Stimulated activated CD4-positive, alpha-beta T cell treated with anti-CD3 and anti-CD28 coated beads, Interleukin-2, amount 100 ng/mL, for 48 hours (primary cell): ENCODE measurements at places on chromosomes 4 and X.

DNA sequence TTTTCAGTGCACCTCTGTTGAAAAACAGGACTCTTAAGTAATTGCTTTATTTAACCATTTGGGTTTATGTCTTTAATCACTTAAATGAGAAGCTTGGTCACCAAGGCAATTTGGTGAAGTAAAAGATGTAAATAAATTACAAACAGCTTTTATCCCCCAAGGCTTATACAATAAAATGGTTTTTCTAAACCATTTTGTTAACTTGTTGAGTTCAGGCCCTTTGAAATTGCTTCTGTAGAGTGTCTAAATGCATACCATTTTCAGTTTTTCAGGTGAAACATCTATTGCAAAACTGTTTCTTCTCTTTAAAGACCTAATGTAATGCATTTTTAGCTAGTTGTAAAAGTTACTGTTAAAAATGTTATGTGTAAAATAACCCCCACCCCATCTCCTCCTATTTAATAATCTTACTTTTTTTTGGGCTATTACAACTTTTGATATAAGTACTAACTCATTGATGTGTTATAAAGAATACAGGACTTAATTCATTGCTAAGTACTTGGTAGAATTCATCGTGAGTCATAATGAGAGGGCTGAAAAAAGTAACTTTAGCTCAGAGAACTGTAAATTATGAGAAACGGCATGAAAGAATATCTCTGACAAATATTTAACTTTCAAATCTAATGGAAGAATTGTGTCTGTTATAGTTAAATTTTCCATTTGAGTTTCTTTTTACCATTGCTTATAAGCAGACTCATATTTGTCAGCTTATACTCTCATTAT is 4.5 kb downstream of the RAPGEF2 start:
- DNase-seq: no peak

GRCh38 chrX:151912780-151913179 is at the start of gene MAGEA4:
MAGEA4 (plus strand) TSS chrX:151912889; CDS start chrX:151923665, 10,776 bp downstream.
- no peak for DNase-seq

- DNase-seq: no peak
These were observed 29.8 kb upstream of the ESX1 start for GRCh38 chrX:104284507-104284906.

GRCh38 chr4:111018216-111018615 is 395.3 kb upstream of the PITX2 start:
- no peak for DNase-seq

DNA sequence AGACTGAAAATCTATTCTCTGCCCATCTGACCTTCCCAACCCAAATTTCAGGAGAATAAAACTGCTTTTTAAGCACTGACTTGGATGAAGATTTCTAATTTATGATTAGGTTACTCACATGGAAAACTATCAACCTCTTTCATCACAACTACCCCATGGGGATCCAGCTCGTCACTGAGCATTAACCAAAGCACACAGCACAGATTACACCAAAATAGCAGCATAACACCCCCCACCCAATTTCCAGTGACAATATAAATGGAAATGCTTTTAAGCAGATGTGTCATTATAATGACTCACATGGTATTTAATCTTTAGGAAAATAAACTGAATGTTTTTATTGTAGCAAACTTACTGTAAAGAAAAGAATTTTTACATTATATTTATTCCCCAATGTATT is 9.7 kb downstream of the SERTM2 start:
- no peak for DNase-seq

DNA sequence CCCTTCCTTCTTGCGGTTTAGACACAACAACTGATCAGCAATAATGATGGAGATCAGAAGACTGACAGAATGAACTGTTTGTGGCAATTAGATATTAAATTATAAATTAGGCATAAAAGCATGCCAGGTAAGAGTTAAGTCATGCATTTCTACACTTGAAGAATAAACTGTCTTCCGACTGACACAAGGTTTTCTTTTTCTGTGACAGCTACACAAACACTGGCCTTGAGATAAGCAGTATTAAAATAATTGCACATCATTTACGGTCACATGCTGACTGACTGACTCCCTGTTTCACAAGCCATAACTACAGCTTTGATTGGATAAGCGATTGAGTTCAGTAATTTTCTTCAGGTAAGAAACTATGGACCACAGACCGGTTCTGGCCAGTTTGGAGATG is 56.2 kb downstream of the UBE2NL start:
- no peak for DNase-seq

- DNase-seq: no peak
These were observed 108.2 kb upstream of the ACSL4 start for GRCh38 chrX:109841257-109841656.

- no peak for DNase-seq
These were observed 103.6 kb downstream of the PHOX2B start for GRCh38 chr4:41644915-41645295.

GRCh38 chrX:47098338-47099094 is 20.3 kb downstream of the RGN start:
- no peak for DNase-seq

DNA sequence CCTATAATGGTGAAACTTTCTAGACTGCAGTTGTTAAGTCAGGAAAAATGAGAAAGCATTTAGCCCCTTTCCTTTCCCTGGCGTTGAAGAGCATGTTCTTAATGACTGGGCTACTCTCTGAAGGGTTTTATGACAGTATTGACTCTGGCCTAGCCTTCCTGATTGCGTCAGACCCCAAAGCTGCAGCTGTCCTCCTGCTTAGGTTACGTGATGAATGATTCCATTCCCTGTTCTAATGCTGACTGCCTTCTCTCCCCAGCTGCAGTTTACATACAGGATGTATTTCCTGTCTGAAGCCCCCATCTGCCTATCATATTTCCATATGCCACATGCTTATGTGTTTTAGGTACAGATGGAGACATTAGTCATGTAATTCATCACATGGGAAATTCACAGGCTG is 105.8 kb upstream of the EGFL6 start:
- DNase-seq: no peak

DNA sequence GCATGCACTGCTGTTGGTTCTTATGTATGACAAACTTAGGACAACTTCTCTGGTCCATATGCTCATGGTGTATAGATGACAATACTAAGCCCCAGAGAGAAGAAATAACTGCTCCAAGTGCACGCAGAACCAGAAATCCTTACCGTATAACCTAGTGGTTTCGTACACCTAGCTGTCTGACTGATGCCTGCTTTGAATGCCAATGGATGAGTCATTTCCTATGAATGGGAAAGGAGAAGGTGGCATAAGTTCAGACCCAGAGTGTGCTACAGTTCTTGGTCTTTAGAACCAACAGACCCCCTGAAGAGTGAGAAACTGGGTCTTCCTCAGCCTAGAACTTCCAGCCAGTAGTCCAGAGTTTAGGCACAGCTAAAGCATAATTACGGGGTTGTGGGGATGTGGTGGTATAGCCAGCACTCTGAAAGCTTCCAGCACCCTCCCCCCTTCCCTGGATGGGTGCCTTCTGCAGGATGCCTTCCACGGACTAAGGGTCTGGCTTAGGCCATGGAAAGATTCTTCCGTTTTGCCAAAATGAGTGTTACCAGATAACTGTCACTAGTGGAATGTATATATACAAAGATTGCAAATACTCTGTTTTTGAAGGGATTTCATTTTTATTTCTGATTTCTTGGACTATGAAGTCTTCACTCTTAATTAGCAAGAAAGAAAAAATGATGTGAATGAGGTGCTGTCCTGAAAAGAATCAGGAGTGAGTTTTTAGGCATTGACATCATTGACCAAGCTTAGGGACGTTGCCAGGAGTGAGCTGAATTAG is 84.6 kb upstream of the PACRGL start:
- DNase-seq: no peak

DNA sequence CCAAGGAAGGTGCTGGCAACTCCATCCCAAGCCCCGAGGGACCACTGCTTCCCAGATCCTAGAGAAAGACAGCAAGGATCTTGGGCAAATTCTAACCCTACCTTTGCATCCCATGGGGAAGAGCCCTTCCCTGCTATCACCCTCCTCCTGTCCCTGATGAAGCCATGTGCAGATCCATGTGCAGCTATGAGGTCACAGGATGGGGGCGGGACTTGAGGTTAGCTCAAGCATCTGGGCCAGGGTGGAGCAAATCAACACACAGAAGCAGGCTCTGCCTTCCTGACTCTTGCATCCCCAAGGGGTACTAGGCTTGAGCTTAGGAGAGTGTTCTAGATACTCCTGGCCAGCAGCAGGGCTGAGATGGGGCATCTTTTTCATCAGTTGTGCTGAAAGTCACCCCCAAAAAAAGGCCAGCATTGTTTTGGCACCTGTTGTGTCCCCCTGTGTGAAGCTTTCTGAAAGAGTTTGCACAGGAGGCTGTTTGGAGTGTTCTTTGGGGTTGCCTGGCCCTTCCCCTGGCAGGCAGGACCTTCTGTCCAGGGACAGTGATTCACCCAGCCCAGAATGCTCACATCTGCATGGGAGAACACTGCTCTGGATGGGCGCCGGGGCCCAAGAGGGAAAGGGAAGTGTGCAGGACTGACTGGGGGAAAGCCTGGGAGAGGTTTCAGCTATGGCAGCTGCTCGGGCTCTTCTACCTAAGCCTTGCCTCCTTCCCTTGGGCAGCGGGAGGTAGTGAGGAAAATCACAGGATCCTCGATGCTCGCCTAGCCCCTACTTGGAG is 50.8 kb downstream of the PRPS1 start:
- no peak for DNase-seq

GRCh38 chr4:186485561-186486062 is 69.8 kb downstream of the MTNR1A start:
- no peak for DNase-seq

GRCh38 chr4:95124906-95125504 is 367.2 kb downstream of the BMPR1B start:
- no peak for DNase-seq

DNA sequence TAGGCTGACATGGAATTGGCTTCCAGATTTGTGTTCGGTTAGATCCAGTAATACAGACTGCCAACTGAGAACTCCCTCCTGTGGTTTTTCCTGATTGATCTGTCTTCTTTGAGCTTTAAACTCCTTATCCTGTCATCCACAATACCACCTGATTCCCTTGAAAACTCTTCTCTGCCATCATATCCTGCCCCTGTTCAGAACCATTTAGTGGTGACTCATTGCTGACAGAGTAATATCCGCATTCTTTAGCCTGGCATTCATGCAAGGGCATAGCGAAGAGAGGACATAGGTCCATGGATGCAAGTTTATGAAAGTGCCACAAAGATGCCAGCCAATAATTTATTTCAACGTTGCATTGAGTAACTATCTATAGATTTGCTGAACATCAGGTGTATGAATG is 76.6 kb downstream of the ITIH6 start:
- no peak for DNase-seq

GRCh38 chr4:140094438-140095420 is 59.3 kb downstream of the MAML3 start:
- DNase-seq: peak; percentile 46

GRCh38 chrX:39536211-39536610 is 561.5 kb downstream of the BCOR start:
- no peak for DNase-seq

DNA sequence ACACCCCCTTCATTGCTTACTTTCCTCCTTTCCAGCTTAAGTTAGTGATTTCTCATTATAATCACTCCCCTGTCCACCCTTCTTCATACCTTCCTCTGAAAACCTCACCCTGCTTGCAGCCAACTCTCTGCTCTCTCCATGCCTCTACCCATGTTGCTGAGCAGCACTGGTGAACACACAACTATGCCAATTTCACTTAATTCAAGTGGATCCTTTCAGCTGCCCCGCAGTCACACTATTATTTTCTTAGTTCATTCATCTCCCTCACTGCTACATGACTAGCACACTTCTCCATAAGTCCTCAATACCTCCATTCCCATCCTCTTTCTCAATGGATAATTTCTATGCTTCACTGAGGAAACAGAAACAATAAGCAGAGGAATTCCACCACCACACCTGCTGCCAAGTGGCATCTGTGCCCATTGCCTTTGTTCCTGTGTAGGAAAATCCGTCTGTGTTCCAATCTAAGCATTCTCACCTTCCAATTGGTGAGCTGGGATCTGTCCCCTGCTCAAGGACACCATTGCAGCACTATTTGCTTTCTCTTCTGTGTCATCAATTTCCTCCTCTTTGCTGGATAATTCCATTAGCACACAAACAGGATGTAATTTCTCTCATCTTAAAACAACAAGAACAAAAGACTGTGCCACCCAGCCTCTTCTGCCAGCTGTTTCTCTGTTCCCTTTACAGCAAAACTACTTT is 25.2 kb upstream of the PRSS48 start:
- no peak for DNase-seq

DNA sequence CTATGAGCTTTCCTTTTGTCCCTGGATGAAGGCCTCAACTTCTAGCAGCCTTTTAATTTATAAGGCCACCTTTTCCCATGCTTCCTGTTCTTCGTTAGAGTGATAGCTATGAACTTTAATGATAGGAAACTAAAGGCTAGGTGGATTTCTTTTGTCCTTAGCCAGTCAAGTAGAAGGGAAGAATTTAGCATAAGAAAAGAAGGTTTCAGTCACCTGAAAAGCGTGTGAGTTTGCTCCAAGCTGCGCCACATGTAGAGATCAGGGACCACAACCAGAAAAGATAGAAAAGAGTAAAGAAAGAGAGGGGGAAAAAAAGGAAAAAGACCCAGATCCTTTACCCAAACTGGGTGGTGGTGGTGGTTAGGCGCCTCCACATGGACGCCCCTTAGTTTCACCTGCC is 28.6 kb downstream of the LUZP4 start:
- no peak for DNase-seq
